ENCODE measurements at places on chromosomes 2 and 18.

- no peak for DNase-seq
Measured at GRCh38 chr2:166725927-166726924, 162.1 kb upstream of the XIRP2 start.

DNA sequence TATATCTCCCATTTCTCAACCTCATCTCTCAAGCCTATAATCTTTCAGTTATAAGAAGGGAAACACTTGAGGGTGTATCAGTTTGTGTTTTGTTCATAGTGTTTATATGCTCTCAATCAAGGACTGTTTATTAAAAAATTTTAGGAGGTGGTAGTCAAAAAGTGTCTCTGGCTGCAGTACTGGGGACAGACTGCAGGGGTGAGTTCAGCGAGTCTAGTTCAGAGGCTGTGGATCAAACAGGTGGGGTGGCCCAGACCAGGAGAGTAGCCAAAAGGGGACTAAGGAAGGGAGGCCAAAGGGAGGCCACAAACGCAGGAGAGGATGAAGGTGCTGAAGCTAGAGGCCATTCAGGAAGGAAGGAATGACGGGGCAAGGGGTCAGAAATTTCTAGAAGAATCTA, 136.3 kb downstream of the MSH2 start:
- DNase-seq, result no peak

GRCh38 chr2:158498043-158498748, 41.4 kb downstream of the PKP4 start:
- no peak for DNase-seq

DNA sequence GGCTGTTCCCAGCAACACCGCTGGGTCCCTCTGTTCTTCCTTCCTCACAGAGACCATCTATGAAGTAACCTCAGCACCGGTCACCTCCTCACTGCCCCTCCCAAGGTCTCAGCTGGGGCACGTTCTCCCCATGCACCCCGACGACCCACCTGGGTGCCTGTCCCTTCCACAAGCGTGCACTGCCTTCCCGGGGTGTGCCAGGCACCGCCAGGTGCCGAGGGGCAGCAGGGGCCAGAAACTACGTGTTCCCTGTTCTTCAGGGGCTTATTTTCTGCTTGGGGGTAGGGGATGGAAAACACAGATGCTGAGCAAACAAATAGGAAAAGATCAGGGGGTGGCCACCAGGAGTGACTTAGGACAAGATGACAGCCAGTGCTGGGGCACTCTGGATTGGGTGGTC, 30.4 kb upstream of the SEMA4C start:
- DNase-seq, result no peak

GRCh38 chr2:233242231-233242927, 9.1 kb upstream of the ATG16L1 start:
- no peak for DNase-seq

GRCh38 chr18:47801817-47802216, 128.6 kb downstream of the SMAD2 start:
- DNase-seq, result no peak

DNA sequence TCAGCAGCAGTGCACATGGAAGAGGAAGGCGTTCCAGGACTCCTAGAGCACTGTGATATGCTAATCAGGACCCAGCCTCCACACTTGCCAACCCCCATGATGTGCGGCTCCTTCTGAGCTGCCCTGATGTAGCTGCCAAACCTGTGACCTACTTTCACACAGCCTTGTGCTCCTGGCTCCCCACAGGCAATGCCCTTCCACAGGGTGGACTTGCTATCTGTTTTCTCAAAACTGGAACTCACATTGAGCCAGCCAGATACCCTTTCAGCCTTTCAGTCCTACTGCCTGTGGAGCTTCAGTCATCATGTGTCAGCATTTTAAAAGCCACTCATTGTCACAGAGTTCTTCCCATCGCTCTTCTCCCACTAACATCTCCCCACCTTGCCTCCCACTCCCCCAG, 181.6 kb downstream of the AFF3 start:
- DNase-seq, result peak; percentile 64

DNA sequence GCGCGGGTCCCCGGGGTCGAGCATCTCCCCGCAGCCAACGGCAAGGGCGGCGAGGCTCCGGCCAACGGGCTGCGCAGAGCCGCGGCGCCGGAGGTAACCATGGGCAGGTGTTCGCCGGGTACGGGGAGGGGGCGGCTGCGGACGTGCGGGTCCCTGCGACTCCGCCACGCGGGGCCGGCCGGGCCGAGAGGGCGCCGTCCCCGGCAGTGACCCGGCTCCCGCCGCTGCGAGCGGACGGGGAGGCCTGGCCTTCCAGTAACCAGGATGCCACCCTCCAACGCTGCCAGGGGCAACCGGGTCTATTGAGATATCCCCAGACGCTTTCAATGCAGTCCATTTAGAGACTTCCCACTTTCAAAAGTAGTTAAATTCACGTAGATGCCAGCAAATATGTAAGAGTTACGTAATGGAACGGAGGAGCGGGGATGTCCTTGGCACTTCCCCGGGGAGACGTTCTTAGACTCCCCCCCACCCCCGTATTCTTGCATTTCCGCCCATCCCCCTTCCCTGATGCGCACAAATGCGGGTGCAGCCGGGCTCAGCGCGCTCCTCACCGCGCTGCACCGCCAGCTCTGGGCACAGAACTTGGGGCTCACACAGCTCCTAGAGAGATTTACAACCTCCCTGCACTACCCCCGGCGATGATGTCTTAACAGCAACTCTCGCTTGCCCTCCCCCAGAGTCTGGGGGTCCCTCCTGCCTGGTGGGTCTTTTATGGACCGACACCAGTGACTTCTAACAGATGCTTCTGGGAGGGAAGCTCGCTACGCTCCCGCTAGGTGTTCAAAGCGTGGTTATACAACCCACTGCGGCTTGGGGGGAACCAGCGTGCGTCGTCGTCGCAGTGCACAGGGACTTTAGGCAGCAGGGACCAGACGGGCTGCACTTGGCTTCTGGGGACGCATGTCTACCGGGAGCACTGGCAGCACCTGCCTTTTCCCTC, 657 bp downstream of the SGPP2 start:
- DNase-seq, result peak; percentile 52

GRCh38 chr18:23689031-23689615, at the start of gene LAMA3:
TSS of gene LAMA3 (plus strand) at chr18:23689453. CDS start at chr18:23689684, 231 bp downstream.
- DNase-seq, result no peak

- DNase-seq, result no peak
Measured at GRCh38 chr2:119184512-119184911, 26.0 kb upstream of the C1QL2 start.

GRCh38 chr2:97906307-97906706, 89.4 kb downstream of the TMEM131 start:
- no peak for DNase-seq

- no peak for DNase-seq
Measured at GRCh38 chr2:230685178-230685577, 27.5 kb upstream of the CAB39 start.

- no peak for DNase-seq
Measured at GRCh38 chr18:21361307-21361880, 119.4 kb downstream of the GREB1L start.

DNA sequence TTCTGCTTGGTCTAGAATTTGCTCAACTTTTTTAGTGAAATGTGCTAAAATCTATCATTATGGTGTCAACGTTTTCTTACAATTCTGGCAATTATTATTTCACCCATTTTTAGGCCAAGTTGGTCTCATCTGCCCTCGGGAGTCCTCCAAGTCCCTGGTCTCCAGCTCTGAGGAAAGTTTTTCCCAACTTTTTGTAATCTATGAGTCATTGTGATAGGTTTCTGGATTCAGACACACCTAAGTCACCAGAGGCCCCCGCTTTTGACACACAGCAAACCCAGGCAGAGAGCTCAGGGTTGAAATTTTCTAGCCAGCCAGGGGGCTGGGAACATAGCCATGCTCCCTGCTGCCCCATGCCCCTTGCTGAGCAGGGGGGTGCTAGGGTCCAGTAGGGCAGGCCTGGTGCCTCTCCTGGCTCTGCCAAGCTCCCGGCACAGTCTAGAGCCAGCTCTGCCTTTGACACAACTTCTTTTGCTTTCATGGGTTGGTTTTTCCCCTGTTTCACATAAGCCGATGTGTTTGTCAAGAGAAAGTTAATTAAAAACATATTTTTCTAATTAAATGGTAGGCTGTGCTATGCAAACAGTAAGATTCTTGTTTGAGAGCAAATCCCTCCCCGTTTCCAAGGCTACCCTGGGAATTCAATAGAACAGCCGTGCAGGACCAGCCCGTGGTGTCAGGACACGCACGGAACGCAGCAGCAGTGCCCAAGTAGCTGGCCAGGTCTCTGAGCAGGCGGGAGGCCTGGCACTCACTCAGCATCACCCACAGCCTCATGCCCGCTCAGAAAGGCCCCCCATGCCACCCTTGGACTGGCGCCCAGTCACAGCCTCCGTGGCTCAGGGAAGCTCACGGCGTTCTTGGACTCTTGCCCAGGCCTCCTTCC, 25.5 kb upstream of the SNED1 start:
- peak; percentile 42 for DNase-seq

DNA sequence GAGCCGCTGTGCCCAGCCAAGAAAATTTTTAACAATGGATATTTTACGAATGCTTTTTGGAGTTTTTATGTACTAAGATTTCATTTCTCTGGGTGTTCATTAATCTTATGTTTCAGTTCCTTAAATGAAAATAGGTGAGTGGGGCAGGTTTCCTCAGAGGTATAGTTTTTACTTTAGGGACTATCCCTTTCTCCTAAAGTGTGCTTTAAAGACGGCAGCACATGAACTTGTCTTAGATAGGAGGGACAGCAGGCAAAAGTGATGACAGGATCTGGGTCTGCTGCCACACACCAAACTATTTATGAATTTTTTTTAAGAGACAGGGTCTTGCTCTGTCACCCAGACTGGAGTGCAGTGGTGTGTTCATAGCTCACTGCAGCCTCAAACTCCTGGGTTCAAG, 8.0 kb upstream of the REL start:
- no peak for DNase-seq

- no peak for DNase-seq
Measured at GRCh38 chr2:74865770-74866674, 32.1 kb downstream of the HK2 start.

DNA sequence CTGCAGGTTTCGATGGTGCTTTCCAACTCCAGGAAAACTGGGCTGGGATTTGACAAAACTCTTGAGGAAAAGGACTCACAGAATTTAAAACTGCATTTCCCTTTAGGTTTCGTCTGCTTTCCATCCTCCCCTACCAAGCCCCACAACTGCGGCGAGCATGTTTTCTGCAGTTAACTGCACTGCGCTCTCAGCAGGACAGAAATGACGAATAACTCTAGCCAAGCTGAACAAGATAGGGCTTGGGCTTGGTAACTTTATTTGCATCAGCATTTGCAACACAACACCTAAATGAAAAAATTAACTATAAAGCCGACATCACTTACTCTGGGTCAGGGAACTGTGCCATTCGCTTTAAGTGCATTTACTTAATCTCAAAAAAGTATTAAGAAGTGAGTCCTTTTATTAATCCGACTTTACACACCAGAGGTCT, 669 bp upstream of the PIKFYVE start:
- no peak for DNase-seq

GRCh38 chr2:239647052-239647819, 246.4 kb upstream of the HDAC4 start:
- no peak for DNase-seq

- no peak for DNase-seq
Measured at GRCh38 chr18:76557026-76557575, 62.1 kb upstream of the ZNF516 start.

DNA sequence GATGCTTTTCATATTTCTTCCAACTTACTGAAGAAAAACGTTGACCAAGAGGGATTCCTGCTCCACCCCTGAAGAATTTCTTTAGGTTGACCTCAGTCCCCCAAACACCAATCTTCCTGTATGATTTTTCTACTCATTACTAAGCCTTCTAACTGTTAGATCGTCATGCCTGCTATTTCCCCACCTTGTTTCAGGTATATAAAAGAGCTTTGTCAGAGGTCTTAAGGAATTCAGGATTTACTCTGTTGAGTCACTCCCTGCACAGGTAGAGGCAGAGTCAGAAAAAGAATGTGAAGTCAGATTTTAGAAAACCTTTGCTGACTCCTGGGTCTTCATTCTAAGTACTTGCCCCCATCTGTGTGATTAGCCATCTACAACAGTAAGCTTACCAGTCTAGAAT, 83.8 kb upstream of the NOSTRIN start:
- no peak for DNase-seq

DNA sequence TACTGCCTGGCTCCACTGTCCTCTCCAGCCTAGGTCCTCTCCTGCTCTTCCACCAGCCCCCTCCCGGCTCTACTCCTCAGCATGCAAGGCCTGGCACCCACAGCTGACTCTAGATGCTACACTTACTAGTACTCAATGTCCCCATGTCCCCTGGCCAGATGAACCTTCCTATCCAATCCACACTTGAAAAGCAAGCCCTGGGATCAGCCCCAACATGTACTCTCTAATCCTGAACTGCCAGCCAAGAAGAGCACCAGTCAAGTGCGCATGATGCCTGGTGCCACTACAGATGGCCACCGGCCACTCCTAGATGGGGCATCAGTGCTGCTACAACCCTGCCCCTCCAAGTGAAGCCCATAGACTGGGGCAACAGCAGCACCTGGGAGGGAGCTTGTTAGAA, 168.2 kb downstream of the STK39 start:
- DNase-seq, result no peak

- DNase-seq, result no peak
Measured at GRCh38 chr2:214629875-214630274, 179.6 kb downstream of the BARD1 start.
